ENCODE measurements at places on chromosomes 5 and 9.

DNA sequence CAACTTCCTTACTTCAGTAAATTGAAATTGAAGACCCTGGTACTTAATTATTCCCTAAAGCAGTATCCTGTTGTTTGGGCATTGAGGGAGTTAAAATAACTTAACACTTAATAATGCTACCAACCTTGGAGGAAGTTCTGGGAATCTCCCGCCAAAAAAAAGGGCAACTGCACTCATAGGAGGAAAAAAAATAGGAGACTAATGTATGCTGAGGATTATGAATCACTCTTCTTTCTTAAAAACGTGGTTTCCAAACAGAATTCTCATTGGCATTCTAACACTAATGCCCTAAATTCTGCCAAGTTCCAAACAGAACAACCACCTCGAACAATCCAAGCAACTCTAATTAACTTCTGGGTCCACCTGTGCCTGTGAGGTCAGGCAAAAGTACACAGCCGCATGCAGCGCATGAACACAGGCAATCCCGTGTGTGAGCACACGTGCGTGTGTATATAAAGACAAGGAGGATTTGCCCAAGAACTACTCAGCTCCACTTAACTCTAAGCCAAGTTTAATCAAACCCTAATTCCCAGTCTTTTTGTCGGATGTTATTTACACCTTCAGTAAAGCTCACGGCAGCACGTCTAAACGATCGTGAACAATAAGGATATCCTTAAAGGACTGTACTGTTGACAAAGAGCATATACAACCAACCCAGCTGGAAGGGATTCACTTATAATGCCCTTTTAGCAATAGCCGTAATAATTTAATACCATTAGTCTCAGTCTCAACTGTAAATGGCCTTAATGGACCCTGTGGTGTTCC is 78.4 kb downstream of the EBF1 start:
- no peak for DNase-seq

GRCh38 chr5:4374866-4375265 is 765.3 kb upstream of the ADAMTS16 start:
- DNase-seq, result no peak

- no peak for DNase-seq
Observed at GRCh38 chr5:54388811-54389210, 66.7 kb upstream of the HSPB3 start.

DNA sequence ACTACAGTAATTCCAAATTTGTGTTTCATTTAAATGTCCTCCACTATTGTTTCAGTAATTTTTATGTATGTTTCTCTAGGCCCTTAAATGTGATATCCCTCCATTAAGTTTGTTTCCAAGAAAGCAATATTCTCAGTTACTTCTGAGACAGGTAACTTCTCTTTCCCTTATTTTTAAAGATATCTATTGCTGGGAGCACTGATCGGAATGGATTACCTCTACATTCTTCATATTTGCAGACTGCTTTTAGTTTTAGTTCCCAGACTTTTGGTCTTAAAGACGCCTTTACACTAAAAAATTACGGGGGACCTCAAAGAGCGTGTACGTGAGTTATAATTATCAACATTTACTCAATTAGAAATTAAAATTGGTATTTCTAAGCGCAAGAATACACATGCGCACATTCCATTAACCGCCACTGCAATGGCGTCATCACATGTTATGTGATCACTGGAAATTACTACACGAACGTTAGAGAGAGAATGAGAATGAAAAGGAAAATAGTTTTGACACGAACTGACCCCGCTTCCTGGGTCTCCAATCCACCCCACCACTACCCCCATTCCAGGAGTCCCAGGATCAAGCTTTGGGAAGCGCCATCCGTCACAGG is 519 bp upstream of the RAD50 start:
- no peak for DNase-seq

DNA sequence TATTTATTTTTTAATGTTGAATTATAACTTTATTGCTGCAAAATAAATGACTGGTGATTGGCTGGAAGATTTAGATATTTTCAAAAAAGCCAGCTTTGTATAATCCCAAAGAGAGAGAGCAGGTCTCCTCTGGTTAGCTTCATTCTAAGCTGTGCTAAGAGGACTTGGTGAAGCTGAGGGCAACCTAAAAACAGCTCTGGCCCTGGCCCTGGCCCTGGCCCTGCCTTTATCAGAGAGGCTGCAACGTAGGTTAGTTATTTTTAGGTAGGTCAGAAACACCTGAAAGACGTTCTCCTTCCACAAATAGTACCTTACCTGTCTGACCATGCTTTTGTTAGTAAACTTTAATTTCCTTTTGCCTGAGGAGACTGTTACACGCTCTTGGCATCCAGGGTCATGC is 58.7 kb downstream of the KLF9 start:
- no peak for DNase-seq

DNA sequence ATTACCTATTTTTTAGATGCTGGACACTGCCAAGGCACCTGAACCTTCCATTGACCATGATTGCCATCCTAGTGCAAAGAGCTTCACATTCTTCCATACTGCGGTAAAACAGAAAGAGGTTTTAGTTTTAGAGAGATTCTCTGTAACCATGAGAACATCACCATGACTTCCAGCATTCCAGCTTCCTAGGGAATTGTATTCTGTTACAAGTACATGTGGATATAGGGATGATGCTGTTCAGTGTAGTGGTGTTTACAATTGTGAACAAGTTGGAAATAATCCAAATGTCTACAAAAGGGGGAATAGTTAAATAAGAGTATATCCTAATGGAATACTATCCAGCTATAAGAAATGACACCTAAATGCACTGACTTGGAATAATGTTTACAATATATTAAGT is 22.4 kb downstream of the NIPSNAP3B start:
- DNase-seq, result no peak

- DNase-seq, result no peak
Observed at GRCh38 chr9:120441426-120442307, 138.3 kb downstream of the CDK5RAP2 start.

DNA sequence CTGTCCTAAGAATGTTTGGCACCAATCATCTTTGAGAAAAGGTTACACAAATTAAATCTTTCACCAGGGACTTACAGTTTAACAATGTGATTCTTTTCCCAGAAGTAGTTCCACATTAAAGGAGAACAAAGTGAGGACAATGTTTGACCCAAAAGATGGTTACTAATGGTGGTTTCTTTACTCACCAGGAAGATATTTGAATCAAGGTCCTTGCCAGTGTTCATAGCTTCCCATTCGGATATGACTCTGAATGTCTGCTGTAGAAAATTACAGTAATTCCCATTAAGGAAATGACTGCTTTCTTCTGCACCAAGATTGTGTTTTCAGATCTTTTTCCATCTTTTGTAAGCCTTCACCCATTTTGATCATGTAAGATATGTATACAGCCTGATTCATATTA is 114.6 kb upstream of the ADAMTSL1 start:
- no peak for DNase-seq

- DNase-seq, result peak; percentile 66
Observed at GRCh38 chr5:149834246-149834855, 104.2 kb downstream of the PPARGC1B start.

- no peak for DNase-seq
Observed at GRCh38 chr9:18007621-18008020, 428.8 kb downstream of the SH3GL2 start.

DNA sequence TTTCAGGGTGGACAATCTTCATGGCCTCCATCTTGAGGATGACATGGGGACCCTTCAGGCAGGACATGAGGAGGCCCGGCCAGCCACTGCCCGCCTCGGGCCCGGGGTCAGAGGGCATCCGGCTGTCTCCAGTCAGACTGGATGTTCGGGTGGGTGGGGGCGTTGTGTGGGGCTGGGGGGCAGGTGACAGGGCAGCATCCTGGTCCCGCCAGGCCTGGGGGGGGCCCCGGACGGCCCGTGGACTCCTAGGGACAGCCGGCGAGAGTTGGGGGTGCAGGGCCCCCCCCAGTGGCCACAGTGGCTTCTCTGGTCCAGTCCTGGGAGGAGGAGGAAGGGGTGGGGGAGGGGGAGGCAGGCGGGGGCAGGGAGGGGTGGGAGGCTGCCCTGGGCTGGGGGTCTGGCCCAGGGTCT is 940 bp downstream of the RNF208 start:
- no peak for DNase-seq

- peak; percentile 95 for DNase-seq
Observed at GRCh38 chr5:134224888-134225779, 739 bp downstream of the PPP2CA start.

- DNase-seq, result no peak
Observed at GRCh38 chr5:171858303-171858702, 72.7 kb downstream of the SMIM23 start.

DNA sequence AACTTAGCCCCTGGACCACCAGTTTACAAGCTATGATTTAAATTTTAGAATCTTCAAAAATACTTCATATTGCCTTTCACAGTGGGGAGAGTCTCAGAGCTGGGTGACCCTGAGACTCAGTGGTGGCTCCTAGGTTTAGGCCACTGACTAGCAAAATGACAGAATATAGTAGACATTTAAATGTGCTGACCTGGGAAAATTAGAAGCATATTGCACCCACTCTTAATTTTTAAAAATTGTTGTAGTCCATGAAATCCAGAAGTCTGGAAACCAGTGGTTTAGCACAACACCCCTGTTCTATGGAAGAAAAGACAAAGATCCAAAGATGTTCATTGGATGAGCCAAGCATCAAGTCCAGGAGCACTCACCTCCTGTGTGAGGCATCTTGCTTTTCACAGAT is 75.0 kb upstream of the PAPPA start:
- DNase-seq, result no peak
